Activated CD8-positive, alpha-beta T cell treated with anti-CD3 and anti-CD28 coated beads for 36 hours (primary cell): ENCODE measurements at places on chromosomes 5 and 9.

- no peak for DNase-seq
Measured at GRCh38 chr5:68894673-68895072, 199.1 kb upstream of the SLC30A5 start.

GRCh38 chr5:33588654-33589372 is 148.0 kb downstream of the TARS1 start:
- DNase-seq: peak; percentile 67

DNA sequence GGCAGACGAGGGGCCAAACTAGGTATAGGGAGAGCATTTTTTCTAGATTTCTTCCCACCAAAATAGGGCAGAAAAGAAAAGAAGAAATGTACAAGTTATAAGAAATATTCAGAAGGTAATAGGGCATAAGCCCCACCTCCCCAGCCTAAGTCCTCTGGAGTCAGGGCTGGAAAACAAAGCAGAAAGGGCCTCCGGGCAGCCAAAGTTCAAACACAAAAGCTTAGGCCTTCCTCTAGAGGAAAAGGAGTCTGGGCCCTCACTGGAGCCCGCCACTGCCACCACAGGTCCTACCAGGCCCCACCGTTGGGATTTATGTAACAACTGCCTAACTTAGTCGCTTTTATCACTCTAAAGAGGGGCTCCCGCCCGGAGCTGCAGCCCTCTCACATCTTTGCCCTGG is 27.6 kb downstream of the TBC1D2 start:
- no peak for DNase-seq

GRCh38 chr5:96292582-96293247 is 140.3 kb downstream of the PCSK1 start:
- no peak for DNase-seq

DNA sequence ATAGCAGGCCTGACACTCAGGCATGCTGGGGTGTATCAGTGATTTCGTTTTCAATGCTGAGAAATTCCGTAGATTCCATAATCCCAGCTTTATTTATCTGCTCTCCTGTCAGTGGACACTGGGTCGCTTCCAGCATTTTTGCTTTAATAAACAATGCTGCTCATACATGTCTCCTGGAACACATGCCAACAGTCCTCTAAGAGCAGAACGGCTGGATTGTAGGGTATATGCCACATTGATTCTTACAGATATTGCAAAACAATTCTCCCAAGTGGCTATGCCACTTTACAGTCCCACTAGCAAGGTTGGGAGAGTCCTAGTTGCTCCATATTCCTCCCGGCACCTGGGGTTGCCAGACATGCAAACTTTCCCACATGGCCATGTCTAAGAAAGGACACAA is 81.9 kb downstream of the RAPGEF1 start:
- no peak for DNase-seq

- peak; percentile 59 for DNase-seq
Measured at GRCh38 chr5:134125039-134126015, 10.8 kb downstream of the TCF7 start.

DNA sequence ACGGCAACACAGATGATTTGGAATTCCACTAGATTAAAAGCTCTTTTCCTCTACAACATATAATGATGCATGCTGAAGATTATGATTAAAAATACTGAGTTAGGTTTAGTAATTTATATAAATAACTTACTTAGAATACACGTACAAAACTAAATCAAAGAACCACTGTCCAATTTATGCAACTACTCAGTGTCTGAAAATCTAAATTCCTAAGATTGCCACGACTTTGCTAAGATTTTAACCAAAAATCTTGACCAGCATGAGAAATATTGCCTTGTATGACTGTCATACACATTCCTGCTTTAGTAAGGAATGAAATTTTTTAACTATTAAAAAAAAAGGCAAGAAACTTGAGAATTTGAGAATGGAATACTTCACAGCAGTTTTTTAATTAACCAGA is 292.4 kb downstream of the ZNF608 start:
- DNase-seq: no peak

DNA sequence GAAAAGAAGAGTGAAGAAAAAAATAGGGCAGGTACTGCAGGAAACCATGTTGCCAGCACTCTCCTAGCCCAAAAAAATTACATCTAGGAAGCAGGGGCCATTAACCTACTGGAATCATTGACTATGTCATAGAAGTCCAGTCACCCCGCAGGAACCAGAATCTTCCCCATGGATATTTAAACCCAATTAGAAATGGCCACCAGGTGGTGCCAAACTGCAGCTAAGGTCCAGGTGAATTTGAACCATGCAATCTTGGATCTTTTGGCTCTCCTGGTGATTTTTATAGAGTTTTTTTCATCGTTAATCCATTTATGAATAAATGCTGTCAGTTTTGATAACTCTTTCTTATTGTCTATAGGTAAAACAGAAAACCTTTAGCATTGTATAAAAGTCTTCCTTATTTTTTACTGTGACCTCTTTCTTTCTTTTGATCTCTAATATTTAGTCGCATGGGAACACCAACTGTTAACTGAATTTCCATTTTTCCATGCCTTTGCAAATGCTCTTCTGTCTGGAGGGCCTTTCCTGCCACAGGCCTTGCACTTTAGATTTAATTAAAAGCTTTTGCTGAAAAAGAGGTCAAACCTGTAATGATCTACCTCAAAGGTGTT is 147.5 kb upstream of the FGF10 start:
- peak; percentile 25 for DNase-seq

DNA sequence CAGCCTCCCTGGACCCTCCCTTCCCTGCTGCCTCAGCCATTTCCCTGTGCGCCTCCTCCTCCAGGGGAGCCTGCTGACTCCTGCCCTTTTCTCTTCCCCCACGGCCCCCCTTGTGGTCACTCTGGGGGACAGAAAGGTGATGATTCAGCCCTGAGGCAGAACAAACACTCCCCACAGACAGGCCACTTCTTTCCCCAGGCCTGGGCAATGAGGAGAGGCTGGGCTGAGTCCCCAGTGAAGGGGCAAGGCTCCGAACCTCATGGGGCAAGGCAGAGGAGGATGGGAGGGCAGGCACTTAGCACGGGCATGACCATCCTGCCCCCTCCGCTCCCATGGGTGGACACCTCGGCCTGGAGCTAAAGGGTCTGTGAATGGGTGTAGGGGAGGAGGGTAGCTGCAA is 21.0 kb downstream of the CSF1R start:
- no peak for DNase-seq

- no peak for DNase-seq
Measured at GRCh38 chr9:80521151-80521550, 949.4 kb downstream of the TLE4 start.

DNA sequence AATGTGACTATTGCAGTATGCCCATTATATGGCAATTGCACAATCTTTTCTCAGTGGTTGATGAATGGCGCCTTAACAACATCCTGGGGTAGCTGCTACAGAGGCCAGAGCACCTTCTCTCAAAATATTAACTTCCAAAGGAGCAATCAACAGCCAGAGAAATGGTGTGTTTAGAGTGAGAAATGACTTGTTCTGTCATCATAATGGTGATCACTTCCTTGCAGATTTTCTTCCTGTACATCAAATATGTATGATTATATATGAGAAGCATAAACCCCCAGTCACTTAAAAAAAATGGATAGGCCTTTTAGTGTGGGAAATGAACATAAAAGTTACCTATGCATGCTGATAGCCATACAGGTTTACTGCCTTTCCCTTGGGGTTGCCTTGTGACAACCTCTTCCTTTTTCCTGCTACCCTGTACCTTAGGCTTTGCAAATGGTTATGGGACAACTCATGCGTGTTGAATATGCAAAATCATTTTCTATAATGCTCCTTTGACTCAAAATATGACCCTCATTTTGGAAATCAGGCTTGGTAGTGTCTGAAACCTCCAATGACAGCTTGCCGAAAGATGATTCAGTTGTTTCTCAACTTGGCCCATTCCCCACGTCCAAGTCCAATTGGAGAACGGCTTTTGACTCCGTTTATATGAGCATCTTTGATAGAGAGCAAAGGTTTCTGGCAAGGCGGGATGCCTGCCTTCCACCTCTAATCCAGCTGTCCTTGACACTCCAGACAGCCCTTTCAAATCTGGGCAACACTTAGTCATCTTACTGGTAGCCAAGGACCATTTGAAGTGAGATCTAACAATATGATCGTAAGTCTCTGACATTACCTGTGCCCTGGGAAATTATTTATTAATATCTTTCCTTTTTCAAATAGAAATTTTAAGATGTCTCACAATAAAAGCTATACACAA is 69.3 kb downstream of the SLC1A1 start:
- no peak for DNase-seq

- peak; percentile 7 for DNase-seq
Measured at GRCh38 chr9:68416936-68417564, 60.6 kb downstream of the PGM5 start.

DNA sequence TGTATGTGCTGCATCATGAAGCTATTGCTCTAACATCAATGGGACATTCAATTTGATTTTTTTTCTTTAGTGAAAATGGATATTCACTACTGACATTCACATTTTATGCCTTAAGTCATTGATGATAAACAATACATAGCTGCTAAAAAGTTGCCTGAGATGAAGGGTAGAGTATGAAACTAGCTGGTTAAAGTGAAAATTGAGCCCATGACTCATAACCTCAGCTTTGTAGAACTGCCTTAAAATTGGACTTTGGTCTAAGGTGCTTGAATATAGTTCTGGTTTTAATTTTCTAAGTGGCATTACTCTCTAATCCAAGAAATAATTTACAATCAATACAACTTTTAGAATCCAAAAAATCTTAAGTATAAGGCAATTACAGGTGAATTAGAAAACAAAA is 740.4 kb upstream of the RIOK2 start:
- no peak for DNase-seq

DNA sequence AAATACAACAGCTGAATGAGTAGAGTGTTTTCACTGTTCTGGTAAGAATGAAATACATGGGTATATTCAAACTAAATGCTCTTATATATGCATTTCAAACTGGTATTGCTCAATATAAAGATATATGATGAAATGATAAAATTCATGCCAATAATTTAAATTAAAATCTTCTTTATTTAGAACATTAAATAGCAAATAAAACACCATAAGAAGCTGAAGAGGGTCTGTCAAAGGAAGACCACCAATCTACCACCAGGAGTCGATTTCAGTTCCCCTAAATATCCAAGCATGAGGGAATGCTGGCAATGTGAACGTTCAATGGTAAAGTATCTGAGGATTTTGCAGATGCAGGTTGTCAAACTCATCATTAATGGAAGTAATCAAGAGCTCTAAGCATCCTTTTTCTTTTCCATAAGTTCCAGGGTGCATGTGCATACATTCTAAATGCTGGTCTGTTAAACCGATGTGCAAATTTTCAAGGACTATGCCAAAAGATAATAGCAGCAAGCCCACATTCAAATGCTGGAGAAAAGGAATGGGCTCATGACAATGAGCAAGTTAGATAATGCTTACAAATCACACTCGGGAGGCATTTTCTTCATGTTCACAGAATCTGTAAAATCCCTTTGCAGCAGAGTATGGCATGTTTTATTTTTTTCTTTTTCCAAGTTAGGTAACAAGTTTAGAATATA is 118.8 kb upstream of the MTAP start:
- DNase-seq: no peak

DNA sequence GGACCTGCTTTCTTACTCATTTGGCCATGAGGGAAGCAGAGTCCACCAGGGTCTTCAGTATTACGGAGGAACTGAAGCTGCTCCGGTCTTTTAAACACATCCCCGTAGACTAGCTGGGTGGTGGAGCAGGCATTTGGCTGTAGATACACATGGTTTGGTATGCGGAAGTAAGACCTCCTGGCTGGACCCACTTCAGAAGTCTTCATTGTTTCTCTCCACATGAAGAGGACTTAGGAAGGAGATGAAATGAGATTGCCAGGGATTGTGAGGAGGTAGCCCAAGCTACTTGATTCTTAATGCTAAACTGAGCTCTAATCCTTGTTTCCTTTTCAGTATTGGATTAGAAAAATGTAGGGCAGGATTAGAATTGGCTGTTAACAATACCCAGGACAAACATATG is 32.9 kb downstream of the STXBP1 start:
- no peak for DNase-seq

GRCh38 chr5:9543311-9543920 is 2.5 kb downstream of the SEMA5A start:
- no peak for DNase-seq

- no peak for DNase-seq
Measured at GRCh38 chr5:108638021-108638420, 109.7 kb upstream of the FER start.

DNA sequence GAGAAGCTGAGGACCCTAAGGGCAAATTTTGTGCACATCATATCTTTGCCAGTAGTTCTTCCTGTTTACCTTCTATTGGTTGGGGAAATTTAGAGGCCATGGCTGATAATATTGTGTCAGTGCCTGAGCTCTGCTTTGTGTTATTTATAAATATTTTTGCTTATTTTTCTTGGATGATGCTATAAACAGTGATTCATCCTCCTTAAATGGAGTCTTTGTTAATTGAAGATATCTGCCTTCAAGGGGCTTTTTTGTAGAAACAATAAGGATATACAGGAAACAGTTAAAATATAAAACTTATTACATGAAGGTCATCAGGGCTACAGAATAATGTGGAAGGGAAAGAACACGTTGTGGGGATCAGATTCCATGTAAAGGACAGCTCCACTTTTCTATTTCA is 78.0 kb downstream of the PAM start:
- DNase-seq: no peak
